Stimulated activated CD8-positive, alpha-beta memory T cell treated with anti-CD3 and anti-CD28 coated beads, Interleukin-7, amount 100 ng/mL, for 1 hour (primary cell): ENCODE measurements at places on chromosomes 11 and 22.
A peak's percentile ranks its signal among the peaks of the same experiment; 100 is the strongest.

DNA sequence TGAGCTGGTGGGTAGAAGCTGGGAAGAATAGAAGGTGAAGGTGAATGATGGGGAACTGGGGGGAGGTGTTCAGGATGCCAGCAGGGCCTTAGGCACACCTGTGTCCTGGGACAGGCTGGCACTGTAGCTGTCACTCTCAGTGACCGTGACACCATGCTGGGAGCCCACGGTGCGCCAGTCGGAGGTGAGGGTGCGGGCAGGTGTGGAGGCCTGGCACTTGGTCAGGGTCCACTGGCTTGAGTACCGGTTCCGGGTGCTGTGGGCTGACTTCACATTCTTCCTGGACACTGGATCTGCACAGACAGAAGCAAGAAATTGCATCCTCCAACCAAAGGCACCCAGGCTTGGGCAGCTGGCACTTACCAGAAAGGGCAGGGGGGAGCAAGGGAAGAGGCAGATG is 103.8 kb downstream of the CEP164 start:
- DNase-seq, result no peak

GRCh38 chr11:14585438-14585837 is 58.2 kb upstream of the PDE3B start:
- DNase-seq, result no peak

- no peak for DNase-seq
These were observed 4.3 kb downstream of the LRRC51 start for GRCh38 chr11:72084965-72085364.

DNA sequence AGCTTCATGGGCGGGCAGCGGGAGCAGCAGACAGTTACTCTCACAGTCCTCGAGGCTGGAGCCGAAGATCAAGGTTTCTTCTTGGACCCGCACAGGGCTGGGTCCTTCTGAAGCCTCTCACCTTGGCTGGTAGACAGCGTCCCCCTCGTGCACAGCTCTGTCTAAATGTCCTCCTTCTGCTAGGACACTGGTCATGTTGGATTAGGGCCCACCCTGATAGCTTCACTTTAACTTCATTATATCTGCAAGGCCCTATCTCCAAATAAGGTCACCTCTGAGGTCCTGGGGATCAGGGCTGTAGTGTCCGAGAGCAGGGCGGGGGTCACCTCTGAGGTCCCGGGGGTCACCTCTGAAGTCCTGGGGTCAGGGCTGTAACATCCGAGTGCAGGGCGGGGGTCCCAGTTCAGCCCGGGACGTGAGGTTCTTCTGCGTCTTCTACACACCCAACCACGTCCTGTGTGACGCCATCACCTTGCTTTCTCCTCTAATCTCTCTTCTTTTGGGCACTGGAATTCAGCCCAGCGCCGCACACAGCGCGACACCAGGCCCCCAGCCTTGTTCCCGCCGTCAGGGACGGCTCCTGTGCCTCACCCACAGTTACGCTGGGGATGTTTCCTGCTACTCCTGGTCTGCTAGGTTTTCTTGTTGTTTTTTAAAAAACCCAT is 34.1 kb upstream of the TOLLIP start:
- DNase-seq, result no peak

- DNase-seq, result no peak
These were observed 79.0 kb downstream of the CADM1 start for GRCh38 chr11:115425250-115425649.

DNA sequence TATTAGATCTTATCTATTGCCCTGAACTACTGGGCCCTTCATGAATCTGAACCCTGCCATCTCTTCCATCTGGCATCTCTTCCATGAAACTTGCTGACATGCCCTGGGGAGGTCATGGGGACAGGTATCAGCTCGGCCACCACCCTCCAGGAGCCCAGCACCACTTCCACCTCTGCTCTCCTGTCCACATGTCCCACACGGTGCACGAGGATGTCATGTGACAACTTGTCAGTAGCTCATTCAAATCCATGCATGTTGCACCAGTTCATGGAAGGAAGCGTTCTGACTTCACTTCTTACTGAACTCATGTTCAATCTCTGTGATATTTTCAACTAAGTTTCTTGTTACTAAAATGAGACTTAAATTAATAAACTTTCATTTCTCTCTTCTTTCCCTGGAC is 16.6 kb downstream of the YPEL1 start:
- DNase-seq, result no peak

DNA sequence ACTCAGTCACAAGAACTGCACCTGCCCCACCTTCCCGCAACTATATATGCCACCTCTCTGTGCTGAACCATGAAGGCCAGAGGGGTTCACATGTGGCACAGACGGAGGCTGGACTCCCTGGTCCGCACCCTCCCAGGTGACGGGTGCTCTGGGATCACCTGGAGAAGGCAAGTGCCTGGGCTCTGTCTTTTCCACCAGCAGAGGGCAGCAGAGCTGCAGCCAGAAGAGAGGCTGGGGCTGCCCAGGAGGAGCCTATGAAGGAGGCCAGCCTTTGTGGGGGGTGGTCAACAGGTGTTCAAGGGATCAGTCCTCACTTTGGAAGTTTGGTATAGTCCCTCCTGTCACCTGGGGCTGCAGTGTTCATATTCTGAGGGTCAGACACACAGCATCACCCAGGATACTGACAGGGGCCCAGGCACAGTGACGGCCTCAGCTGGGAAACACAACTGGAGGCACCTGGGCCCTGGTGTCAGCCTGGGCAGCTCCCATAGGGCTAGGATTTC is 39.2 kb upstream of the IGLL5 start:
- peak; percentile 29 for DNase-seq
